ENCODE measurements at places on chromosomes 2 and 18.
A peak's percentile ranks its signal among the peaks of the same experiment; 100 is the strongest.

DNA sequence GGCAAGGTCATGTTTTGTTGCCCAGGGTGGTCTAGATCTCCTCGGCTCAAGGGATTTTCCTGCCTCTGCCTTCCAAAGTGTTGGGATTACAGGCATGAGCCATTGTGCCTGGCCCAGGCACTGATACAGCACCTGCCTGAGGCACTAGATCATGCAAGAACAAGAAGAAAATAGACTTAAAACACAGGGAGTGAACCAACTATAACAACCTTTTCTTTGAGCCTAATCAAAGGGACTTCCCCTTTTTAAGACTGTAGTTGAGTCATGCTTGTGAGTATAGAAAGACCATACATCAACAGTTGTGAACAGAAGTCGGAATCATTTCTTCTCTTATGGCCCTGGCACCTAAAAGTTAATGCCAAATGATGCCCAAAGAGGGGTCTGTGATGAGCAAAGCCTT is 47.9 kb upstream of the MAPRE2 start:
- no peak for DNase-seq

DNA sequence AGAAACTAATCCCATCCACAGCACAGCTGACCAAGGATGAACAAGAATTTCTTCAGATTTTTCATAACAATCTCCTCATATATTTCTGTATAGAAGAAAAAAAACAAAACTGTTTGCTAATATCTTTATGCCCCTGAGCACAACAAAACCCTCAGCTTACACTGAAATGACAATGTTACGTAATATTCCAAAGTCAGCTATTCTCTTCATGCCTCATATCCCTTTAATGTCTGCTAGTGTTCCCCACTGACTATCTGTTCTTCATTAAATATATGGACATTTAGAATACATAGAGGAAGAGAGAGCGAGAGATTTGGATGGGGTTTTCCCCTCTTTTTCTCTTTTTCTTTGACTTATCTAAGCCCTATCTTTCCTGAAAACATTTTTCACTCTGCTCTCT is 87.9 kb upstream of the GULP1 start:
- DNase-seq = no peak

- peak; percentile 70 for DNase-seq
Observed at GRCh38 chr2:159091381-159091780, 122.9 kb downstream of the TANC1 start.

DNA sequence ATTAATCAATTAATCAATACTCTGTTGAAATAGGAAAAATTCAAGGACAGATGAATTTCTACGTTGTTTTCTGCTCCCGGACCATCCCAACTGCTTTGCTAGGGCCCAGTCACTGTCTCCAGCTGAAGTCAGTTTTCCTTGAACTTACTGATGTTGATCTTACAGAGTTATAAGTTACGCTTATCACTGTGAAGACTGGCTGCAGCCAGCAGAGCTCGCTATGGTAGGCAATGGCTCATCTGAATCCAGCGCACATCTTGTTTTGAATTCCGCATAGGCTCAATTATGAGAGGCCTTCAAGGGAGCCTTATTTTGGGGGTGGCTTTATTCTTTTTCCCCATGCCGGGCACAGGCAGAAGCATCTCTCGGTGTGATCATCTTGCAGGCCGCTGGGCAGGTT is 2.7 kb downstream of the MC2R start:
- no peak for DNase-seq

- DNase-seq = no peak
Observed at GRCh38 chr2:709138-709765, 32.0 kb upstream of the TMEM18 start.

GRCh38 chr2:31176742-31177141 is 38.5 kb upstream of the GALNT14 start:
- DNase-seq = no peak

- no peak for DNase-seq
Observed at GRCh38 chr2:73043929-73044832, 27.3 kb downstream of the SFXN5 start.

GRCh38 chr2:238242731-238243495 is 3.1 kb upstream of the HES6 start:
- no peak for DNase-seq

GRCh38 chr2:235776531-235776930 is 282.7 kb downstream of the AGAP1 start:
- no peak for DNase-seq

Data from PC-3 (cell line).